HCEC 1CT (cell line): ENCODE measurements at places on chromosomes 6 and 20.
A peak's percentile ranks its signal among the peaks of the same experiment; 100 is the strongest.

DNA sequence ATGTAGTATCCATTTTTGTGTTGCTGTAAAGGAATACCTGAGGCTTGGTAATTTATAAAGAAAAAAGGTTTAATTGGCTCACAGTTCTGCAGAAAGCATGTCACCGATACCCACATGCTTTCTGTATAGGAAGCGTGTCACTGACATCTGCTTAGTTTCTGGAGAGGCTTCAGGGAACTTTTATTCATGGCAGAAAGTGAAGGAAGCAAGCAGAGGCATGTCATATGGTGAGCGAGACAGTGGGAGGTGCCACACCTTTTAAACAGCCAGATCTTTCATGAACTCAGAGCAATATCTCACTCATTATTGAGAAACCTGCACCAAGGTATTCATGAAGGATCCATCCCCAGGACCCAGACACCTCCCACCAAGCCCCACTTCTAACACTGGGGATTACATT lies 3.5 kb downstream of the SUMO4 start:
- DNase-seq: no peak

GRCh38 chr20:18276821-18277220 lies 11.5 kb upstream of the ZNF133 start:
- DNase-seq: peak; percentile 61

GRCh38 chr20:22425344-22426295 lies 158.8 kb downstream of the FOXA2 start:
- DNase-seq: no peak

DNA sequence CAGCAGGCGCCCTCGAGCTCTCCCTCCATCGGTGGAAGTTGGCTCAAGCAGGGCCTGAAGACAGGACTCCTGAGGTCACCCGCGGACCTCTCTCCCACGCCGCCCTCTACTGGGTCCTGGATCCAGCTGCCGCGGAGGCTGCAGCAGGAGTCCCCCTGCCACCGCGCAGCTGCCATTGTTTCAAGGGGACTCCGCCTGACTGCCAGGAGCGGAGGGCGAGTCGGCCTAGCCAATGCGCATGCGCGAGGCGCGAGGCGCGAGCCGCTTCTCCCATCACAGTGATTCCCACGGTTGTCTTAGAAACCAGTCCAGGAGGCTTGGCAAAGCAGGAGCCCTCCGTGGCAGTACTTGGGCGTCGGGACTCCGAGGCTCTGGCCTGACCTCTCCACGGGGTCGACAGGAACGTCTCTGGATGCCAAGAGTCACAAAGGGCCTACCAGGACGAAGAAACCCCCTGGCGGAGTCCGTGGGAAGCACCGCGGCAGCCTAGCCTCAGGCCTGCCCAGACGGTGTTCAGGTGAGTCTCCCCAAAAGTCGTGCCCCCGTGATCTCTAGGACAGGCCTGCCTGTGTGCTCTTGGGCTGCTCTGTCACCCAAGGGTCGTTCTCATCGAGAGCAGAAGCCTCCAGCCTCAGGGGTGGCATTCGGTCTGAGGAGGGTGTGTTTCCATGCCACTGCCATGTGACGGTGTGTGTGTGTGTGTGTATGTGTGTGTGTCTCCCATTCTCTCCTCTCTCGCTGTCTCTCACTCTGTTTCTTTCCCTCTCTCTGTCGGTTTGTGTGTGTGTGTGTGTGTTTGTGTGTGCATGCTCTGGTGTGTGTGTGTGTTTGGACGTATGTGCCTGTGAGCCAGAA lies 290.6 kb upstream of the ZNF337 start:
- no peak for DNase-seq

DNA sequence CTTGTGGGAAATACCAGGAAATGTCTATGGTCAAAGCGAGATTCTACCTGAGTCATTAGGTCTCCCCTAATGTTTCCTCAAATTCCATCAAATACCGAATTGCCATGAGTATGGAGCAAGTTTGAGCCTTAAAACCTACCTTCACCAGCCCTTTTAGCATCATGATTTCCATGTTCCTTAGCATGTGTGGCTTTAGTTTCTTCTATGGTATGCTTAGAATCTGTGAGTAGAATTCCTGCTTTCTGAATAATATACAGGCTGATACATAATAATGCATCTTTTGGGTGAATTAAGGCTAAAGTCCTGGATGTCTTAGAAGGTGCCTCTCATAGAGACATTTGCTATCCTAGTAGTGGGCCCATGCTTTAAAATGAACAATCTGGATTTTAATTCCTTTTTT lies 32.0 kb downstream of the TSPYL4 start:
- no peak for DNase-seq

DNA sequence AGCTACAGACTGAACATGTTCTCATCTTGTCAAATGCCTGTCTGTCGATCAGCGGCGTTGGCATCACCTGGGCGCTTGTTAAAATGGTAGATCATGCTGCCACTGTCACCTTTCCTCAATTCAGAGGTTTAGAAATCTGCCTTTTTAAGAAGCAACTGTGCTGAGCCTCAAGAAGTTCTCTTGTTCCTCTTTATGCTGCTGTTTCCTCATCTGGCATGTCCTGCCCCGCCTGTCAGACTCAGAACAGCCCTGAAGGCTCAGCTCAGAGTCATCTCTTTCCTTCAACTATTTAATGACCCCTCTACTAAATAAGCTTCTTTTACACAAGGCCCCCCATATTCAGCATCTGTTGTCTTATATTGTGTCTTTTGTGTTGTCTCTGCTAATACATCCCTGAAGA lies 368.2 kb downstream of the EPM2A start:
- DNase-seq: no peak

DNA sequence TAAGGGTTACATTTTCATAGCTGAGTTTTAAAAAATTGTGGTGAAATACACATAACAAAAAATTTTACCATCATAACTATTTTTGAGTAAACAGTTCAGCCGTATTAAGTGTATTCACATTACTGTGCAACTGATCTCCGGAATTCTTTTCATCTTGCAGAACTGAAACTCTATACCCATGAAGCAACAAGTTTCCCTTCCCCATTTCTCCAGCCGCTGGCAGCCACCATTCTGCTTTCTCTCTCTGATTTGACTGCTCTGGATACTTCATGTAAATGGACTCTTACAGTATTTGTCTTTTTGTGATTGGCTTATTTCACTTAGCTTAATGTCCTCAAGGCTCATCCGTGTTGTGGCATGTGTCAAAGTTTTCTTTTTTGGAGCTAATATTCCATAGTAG lies 341.6 kb downstream of the QKI start:
- no peak for DNase-seq

DNA sequence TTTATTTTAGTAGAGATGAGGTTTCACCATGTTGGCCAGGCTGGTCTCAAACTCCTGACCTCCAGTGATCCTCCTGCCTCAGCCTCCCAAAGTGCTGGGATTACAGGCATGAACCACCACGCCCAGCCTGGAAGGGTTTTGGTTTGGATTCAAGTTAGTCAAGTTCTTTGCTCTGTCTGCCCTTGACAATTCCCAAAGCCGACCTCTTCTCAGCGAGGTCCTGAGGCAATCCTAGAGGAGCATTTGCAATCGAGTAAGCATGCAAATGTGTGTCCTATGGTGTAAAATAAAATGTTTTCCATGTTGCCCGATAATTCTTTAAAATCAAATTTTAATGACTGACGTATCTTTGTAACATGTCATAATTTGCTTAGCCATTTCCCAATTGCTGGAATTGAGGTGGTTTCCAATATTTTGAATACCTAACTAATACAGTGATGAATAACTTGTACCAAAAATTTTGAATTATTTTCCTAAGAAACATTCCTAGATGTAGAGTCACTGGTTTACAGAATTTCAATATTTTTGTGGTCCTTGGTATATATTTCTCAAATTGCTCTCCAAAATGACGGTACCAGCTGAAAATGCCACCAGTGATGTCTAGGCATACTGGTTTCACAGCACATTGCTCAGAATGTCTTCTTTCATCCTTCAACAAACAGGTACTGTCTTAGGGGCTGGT lies 38.7 kb downstream of the GTF2H5 start:
- peak; percentile 5 for DNase-seq

DNA sequence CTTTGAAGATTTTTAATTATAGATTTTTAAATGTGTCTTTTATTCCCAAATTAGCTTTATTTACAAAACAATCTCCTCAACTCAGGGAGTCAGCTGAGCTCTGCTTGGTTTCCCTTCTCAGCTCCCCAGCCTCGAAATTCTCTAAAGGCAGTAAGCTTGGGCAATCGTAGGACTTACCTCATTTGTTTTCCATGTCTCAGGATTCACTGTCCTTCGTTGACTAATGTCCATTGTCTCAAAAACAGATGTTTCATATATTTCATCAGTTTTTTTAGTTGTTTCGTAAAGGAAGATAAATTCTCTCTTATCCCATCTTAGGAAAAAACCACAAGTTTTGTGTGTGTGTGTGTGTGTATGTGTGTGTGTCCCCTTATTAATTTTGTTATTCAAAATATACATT lies 102.2 kb upstream of the ADGRF1 start:
- peak; percentile 73 for DNase-seq

DNA sequence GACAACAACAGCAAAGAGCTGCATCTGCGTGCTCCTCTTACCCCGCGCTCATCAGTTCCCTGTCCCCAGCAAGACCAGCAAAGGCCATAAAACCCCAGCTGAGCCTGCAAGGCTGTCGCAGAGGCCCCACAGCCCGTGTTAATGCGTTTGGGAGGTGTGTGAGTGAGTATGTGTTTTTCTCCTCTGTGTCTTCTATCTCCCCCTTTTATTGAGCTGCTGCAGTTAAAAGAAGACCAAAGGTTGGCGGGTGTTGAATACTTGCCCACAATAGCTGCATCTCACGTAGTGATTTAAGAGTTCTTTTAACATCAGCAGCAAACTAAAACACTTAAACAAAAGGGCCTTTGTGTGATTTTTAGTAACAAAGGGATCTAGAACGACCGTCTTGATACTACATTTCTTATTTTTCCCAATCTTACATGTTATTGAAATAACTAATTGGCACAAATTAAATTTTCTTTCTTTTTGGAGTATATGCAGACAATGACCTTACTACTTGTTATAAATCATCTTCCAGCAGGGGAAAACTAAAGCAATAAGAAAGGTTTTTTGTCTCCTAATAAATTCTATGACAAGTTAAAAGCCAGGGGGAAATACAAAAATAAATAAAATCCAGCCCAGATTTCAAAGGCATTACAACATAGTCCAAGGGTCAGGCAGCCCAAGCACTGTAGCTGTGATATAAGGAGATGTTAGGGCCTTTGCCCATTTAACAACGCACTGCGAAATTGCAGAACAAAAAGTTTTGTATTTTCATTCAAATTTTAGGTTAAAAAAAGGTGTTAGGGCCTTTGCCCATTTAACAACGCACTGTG lies 27.2 kb upstream of the CNKSR3 start:
- DNase-seq: no peak

DNA sequence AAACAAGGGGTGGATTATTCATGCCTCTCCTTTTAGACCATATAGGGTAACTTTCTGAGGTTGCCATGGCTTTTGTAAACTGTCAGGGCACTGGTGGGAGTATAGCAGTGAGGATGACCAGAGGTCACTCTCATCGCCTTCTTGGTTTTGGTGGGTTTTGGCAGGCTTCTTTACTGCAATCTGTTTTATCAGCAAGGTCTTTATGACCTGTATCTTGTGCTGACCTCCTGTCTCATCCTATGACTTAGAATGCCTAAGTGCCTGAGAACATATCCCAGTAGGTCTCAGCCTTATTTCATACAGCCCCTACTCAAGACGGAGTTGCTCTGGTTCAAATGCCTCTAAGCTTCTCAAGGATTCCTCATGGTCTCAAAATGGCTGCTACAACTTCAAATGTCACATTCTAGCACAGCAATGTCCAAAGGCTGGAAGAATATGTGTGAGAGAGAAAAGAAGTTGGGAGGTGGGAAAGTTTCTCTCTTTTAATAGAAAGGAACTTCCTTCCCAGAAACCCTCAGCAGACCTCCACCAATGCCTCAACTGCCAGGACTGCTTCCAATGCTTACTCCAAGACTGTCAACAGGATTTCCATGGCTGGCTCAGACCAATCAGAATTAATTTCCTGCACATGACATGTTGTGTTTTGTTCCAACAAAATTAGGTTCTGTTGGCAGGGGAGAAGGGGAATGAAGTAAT lies 46.6 kb upstream of the SLC9A8 start:
- no peak for DNase-seq
